Stimulated activated CD8-positive, alpha-beta memory T cell treated with anti-CD3 and anti-CD28 coated beads, Interleukin-2, amount 100 ng/mL, for 1 hour (primary cell): ENCODE measurements at places on chromosomes 16 and 17.

- DNase-seq: no peak
These were observed 301.3 kb downstream of the SOX9 start for GRCh38 chr17:72422204-72422504.

DNA sequence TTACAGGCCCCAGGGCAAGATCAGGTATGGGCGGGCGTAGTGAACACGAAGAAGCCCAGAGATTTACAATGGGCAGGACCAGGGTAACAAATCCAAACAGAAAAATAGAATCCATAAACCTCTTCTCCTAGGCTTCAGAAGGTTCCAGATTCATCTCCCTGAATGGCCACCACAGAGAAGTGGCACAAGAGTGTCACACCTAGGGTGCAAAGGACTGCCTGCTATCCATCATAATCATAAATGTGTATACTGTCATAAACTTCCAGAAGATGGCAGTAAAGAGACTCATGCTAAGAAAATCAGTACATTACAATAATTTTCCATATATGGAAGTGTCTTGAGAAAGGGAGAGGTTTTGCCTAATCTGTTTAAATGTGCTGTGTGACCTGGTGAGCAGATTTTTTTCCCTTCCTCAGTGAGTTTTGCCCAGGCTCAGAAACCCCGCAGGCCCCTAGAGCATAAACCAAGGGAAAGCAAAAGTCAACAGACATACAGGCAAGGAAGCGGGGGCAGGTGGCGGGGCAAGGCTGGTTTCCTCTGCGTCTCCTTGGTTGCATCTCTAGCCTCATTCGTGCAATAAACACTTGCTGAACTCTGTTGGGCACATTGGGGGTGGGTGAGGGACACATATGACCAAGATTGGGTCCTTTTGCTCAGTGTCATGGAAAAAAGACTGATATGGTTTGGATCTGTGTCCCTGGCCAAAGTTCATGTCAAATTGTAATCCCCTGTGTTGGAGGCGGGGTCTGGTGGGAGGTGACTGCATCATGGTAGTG is 92.0 kb upstream of the CDH5 start:
- no peak for DNase-seq

GRCh38 chr17:59439262-59439661 is 107.8 kb downstream of the YPEL2 start:
- DNase-seq: no peak

- no peak for DNase-seq
These were observed 926 bp downstream of the MYH10 start for GRCh38 chr17:8629371-8630226.

GRCh38 chr17:37830151-37830993 is 85.5 kb upstream of the HNF1B start:
- no peak for DNase-seq

DNA sequence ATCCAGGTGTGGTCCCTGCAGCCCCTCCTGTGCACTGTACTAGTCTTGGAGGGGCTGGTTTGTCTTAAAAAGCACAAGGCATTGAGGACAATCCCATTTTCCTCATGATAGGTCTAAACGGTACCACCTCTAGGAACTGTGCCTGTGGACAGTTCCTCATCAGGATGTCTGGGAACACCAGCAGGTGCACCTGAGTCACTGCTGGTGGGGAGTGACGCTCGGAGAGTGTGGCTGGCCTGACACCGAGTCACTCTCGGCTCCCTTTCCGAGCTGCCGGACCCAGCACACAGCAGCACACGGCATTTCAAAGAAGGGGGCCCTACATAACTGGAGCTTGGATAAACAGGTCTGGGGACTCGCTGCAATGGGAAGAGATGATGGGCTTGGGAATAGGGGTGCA is 25.6 kb downstream of the LRRC75A start:
- DNase-seq: no peak

- DNase-seq: peak; percentile 57
These were observed 3.3 kb upstream of the SREBF1 start for GRCh38 chr17:17839791-17840707.

DNA sequence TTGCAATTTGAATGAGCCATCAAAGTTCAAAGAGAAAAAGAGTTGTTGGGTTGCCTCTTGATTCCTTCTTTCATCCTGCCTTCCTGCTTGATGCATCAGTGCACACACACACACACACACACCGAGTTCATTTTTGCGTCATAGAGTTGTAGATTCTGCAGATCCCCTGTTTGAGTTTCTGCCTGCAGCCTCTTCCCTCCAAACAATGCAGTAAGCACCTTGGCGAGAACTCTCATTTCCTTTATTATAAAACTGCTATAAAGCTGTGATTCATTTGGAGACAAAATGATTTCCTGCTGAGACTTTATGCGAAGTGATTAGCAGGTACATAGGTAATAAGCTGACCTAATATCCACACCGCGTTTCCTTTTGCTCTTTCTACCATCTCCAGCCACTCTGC is 26.7 kb downstream of the DNAH9 start:
- DNase-seq: no peak

GRCh38 chr16:55102531-55102930 is 171.9 kb downstream of the IRX5 start:
- DNase-seq: no peak

DNA sequence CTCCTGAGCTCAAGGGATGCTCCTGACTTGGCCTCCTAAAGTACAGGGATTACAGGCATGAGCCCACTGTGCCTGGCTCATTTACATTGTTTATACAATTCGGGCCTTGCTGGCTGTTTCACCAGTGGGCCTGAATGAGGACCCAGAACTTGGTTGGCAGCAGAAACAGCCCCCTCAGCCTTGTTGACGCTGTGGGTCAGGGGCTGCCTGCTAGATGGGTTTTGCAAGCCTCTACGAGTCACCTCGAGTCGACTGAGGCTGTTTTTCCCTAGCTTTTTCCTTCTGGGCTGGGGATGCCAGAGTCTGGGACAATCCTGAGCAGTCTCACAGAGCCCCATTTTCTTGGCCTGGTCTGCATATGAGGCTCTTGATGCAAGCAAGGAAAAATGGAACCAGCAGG is 16.1 kb downstream of the PPL start:
- no peak for DNase-seq

GRCh38 chr17:75266316-75267152 is 4.5 kb downstream of the MIF4GD start:
- DNase-seq: no peak

DNA sequence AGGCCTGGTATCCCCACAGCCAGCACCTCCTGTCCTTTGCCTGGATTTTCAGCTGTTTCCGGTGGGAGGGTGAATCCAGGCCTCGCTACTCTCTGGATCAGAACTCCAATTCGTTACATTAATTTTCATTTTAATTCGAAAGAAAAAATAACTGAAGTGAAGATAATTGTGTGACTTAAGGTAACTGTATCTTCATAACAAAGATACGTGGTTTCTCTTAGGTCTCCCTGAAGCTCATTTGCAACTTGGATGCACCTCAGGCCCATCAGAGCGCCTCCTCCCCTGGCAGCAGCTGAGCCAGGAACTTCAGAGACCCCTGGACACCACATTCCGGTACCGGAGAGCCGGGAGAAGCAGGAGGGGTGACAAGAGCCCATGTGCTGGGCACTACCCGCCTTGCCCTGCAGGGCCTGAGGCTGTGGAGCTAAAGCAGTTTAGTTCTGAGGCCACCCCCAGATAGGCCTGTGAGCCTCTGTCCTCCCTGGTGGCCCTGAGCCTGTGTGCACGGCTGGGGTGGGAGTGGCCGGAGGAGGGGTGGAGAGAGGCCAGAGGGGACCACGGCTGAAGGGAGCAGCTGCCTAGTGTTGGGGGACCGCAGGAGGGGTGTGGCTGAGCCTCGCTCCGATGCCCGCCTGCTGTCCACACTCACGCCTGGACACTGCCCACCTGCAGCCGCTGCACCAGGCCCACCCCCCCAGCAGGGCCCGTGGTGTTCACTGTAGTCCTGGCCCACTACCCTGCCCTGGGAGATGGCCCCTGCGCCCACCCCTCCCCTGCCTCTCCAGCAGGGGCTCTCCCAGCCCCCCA is 11.4 kb upstream of the DUS1L start:
- no peak for DNase-seq

DNA sequence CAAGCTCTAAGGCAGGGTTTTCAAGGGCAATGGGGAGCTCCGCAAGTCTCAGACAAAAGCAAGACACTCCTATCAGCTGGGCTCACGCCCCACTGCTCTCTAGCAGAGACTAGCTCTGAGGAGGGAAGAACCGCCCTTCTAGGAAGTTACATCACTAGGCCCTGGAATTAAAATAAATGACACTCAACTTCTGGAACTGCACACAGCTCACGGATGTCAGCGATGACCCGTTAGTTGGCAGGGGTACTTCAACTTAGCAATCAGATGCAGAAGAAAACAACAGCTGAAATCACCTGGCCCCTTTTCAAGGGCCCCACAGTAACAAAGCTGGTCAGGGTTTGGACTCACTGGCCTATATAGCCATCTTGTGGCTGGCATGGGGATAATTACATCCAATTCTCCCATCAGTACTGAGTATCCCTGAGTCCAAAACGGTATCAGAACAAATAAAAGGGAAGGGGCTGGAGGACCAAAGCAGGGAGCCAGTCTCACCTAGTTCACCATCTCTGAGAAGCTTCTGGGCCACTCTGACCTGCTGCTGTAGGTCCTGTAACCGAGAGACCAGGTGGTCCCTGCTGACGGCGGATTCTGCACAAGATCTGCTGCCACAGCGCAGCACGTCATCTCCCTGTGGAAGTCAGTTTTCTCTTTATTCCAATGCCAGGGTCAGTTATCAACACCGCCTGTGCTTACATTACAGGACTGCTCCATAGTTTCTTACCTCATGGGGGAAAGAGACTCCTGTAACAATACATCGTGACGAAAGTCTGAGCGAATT is 22.2 kb downstream of the SERPINF1 start:
- DNase-seq: no peak

GRCh38 chr17:73998653-73999645 is 204.5 kb upstream of the RPL38 start:
- peak; percentile 16 for DNase-seq

DNA sequence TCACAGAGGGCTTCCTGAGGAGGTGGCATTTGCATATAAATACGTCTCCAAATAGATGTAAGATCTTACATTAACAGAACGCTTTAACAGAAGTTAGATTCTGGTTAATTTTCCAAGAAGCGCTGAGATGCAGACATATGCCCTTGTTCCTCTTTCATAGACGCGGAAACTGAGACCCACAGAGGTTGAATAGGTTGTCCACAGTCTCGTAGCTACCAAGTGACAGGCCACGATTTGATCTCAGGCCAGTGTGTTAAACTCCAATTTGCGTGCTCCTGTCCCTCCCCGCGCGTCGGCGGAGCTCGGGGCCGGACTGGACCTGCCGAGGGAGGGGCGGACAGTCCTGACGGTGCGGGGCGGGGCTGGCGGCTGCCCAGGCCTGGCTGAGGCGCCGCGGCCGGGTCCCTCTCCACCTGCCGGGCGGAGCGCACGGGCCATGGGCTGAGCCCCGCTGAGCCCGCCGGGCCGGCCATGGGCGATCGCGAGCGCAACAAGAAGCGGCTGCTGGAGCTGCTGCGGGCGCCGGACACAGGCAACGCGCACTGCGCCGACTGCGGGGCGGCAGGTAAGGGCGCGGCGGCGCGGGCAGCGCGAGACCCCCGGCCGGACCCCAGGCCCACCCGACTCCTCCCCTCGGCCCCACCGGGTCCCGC is at the start of gene ADAP2:
Gene ADAP2, plus strand, starts transcription at position 402 of the 653 bp plus-strand sequence. Its CDS starts 70 bp downstream, at position 472.
- no peak for DNase-seq

GRCh38 chr16:73150786-73151185 is 102.9 kb upstream of the ZFHX3 start:
- DNase-seq: no peak
